ENCODE measurements at places on chromosomes 5 and 9.

GRCh38 chr5:90598293-90598692 is 39.7 kb downstream of the ADGRV1 start:
- DNase-seq: no peak

DNA sequence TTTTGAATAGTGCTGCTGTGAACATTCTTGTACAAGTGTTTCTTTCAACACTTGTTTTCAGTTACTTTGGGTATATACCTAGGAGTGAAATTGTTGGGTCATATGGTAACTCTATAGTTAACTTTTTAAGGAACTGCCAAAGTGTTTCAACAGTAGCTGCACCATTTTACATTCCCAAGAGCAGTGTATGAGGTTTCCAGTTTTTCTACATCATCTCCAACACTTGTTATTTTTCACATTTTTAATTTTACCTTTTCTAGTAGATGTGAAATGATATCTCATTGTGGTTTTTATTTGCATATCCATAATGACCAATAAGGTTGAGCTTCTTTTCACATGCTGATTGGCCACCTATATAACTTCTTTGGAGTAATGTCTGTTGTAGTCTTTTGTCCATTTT is 40.0 kb upstream of the FOXE1 start:
- DNase-seq: no peak

- DNase-seq: no peak
Observed at GRCh38 chr5:142133330-142134206, 25.0 kb downstream of the NDFIP1 start.

GRCh38 chr5:138605254-138605972 is 30.2 kb upstream of the HSPA9 start:
- no peak for DNase-seq

DNA sequence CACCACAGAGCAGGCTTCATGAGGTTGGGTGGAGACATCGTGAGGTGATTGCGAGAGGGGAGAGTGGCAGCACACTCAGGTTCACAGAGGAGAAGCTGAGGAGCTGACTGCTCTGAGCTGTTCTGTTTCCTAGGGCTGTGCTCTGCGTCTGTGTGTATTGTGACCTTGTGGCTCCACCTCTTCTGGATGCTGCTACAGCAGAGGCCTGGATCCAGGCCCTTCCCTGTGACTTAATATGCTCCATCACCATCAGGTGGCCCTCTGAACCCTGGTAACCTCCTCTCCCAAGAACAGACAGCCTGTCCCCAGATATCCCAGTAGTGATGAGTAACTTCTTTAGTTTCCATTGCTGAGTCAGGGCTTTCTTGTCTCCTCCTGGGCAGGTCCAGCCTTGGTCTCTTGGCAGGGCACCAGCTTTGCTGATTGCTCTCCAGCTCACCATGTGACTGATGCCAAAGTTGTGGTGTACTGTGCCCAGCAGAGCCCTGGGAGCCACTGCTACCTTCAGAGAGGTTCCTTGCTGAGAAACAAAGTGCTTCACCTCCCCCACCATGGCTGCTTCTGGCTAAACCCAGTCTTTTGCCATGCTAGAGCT is 212.8 kb upstream of the CHD1 start:
- no peak for DNase-seq
